ENCODE measurements at places on chromosomes 2 and 18.

- no peak for DNase-seq
These were observed 2.2 kb downstream of the SERPINE2 start for GRCh38 chr2:224036731-224037361.

DNA sequence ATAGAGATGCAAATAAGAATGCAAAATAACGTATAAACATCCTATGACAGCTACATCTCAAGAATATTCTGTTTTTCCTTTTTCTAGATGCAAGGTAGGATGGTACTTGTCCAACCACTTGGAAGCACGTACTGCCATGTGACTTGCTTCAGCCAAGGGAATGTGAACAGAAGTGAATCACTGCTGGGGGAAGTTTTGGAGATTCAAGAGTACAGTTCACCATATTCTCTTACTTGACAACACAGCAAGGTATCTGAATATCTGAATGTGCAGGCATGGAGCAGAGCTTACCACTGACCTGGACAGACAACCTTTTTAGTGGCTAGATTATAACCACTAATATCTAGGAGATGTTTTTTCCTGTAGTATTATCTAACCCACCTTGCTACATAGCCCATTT lies 53.0 kb downstream of the TRIP12 start:
- DNase-seq: no peak

- DNase-seq: no peak
These were observed 18.1 kb downstream of the LPIN2 start for GRCh38 chr18:2994603-2995432.

- DNase-seq: no peak
These were observed 64.5 kb downstream of the TWIST2 start for GRCh38 chr2:238912228-238912915.

GRCh38 chr18:23887035-23887434 lies 127.5 kb upstream of the TTC39C start:
- peak; percentile 89 for DNase-seq

DNA sequence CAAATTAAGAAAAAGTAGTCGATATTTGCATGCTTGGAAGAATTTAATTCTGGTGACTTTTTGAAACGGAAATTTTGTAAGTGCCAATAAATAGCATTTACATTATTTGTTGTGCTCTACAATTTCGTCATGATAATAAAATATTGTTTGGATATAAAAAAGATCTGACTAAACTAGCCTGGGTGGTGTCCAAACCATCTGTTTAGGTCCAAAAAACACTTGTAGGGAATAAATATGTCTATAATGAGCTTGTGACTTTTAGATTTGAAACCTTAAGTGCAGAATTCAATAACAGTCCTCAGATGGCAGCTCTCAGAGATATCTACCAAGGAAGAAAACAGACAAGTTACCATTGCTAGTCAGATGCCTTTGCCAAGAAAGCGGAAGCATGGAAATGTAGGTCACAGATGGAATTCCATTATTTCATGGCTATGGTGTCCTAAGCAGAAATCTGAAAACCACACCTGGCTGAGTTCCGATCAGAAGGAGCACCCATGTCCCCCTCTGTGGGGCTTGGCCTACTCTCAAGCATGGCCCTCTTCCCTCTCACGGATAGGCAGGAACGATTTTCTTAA lies 731.1 kb downstream of the RNF144A start:
- DNase-seq: no peak

DNA sequence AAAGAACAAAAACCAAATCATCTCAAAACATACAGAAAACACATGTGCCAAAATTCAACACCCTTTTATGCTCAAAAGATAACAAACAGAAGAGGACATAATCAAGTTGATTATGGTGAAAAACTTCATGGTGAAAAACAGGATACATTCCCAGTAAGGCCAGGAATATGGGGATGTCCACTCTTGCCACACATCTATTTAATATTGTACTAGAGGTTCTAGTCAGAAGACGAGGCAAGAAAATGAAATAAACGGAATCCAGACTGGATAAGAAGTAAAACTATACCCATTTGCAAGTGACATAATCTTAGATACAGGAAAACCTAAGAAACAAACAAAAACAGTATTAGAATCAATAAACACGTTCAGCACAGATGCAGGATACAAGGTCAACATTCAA lies 40.8 kb downstream of the MAP3K2 start:
- DNase-seq: no peak

DNA sequence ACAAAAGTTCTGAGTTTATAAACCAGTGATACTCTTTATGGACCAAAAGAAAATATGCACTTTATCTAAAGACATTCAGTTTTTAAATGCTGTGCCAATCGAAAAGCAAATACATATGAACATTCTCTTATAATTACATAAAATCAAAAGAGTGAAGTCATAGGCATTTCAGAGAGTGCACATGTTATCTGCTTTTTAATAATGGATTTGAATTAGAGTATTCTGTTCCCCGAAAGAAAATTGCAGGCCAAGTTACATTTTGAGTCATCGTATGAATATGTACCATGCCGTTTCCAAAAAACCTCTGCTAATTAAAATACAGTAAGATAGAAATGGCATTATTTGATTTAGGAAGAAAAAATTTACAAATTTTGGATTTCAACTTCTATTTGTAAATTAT lies 565.7 kb downstream of the ZEB2 start:
- no peak for DNase-seq

GRCh38 chr2:71830497-71831192 lies 317.0 kb downstream of the CYP26B1 start:
- no peak for DNase-seq

DNA sequence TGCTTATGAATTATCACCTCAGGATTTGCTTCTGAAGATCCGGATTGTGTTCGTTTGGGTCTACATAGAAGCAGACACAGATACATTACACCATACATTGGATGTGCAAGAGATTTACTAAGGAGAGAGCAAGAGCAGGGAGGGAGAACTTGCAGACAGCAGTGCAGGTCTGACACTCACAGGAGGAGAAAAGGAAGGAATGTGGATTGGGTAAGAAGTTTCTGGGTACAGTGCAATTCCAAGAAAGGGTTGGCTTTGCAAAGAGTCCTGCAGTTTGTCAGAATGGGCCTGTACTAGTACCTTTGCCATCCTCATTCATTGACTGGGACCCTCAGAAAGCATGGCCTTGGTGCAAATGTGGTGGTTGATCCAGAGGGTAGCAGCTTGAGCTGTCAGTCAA lies 4.8 kb upstream of the THOC1 start:
- DNase-seq: no peak
